ENCODE measurements at places on chromosomes 12 and 14.

GRCh38 chr12:129074379-129074778 lies 221.1 kb downstream of the GLT1D1 start:
- no peak for DNase-seq

DNA sequence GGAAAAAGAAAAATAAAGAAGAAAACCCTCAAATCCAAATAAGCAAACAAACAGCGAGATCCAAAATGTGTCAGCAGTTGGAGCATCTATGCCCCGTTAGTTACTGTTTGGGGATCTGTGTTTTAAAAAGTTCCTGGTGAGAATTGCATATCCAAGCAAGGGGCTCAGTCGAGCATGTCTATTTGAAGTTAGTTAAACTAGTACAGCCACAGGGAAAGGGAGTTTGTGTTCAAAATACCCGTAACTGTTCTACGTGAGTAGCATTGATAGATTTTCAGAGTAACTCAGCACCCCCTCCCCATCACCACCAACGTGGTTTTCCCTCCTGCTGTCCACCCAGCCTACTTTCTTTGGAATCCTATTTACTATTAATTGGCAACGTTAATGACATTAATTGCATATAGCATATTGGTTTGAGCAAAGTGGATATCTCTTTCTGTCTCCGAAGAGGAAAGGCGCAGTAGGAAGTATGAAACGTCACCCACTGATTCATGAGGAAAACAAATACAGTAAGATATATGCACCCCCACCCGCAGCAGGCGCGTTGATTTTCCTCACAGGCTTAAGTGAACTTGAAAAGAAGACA lies 1.5 kb downstream of the NPAS3 start:
- DNase-seq = no peak

DNA sequence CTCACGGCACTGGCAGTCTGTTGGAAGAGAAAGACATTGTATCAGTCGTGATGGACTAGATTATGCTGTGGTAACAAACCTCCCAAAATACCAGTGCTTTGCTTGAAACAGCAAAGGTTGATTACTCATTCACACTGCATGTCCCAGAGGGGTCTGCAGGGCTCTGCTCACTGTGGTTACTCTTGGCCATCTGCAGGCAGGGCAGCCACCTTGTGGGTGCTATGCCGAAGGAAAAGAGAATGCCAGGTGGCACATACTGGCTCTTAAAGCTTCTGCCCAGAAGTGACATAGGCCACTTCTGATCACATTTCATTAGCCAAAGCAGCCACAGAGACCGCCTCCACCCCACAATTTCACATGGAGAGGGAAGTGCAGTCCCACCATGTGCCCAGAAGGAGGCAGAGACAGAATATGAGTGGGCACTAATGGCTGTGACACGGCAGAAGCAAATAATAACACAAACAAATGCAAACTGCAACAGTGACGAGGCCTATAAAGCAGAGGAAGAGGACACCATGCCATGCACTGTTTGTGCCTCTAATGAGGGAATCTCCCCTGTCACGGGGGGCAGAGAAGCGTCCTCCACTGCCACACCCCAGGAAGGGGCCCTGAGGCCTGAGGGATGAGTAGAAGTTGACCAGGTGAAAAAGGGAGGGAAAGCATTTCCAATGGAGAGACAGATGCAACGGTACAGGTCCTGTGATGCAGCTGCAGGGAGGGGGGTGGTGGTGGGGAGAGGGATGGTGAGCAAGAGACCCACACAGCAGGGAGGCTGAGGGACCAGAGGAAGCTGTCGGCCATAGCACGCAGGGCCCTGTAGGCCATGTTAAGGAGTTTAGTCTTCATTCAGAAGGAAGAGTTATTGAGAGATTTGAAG lies 51.7 kb upstream of the KICS2 start:
- DNase-seq = no peak

- peak; percentile 12 for DNase-seq
These were observed 2.1 kb downstream of the PIANP start for GRCh38 chr12:6698352-6699046.

GRCh38 chr14:33186656-33187055 lies 248.0 kb downstream of the NPAS3 start:
- DNase-seq = no peak

GRCh38 chr14:24081739-24082211 lies 10.4 kb downstream of the CPNE6 start:
- DNase-seq = no peak

DNA sequence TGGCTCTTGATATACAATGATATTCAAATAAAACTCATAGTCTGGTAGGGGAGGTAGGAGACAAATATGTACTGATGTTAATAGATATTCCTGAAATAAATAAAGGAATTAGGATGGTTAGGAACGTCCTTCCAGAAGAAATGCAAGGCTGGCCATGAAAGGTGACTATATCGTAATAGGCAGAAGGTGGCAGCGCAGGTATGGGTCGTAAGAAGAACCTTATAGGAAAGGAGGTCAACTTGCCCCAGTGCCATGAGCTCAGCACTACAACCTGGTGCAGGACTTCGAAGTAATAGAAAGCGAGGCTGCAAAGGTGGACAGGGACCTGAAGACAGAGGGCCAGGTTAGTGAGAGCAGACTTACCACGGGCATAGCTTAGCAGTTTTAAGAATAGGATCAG lies 55.3 kb upstream of the FGD4 start:
- DNase-seq = no peak

- no peak for DNase-seq
These were observed 418.1 kb downstream of the LRIG3 start for GRCh38 chr12:58502226-58502625.

GRCh38 chr12:64893961-64894360 lies 69.5 kb downstream of the TBC1D30 start:
- no peak for DNase-seq

DNA sequence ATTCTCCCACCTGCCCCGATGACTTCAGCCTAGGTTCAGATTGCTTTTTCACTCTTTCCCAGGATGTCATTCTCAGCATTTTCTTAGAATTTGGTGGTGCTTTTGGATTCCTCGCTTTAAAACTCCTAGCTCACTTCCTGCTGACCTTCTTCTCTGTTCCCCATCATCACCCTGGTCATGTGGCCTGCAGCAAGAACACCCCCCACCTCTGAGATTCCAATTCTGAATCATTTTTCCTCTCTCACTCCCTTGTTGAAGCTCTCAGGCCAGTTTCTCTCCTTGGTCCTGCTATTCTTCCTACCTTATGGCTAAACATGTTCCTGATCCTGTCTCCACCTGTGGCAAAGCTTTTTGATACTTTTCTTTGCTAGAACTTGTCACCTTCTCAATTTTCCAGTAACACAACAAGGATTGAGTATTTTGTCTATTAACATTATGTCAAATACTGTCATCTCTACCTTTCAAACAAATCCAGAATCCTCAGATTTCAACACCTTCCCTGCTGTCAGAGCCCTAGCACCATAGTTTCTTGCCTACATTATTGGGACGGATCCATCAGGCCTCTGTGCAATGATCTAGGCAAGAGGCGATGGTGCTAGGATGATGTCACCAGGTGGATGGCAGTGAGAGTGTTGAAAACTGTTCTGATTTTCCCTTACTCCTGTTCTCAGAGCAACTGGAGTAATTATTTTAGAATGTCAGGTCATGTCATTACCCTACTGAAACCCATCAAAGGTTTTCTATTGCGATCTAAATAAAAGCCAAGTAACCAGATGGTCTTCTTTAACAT lies 233.7 kb downstream of the MON2 start:
- no peak for DNase-seq

DNA sequence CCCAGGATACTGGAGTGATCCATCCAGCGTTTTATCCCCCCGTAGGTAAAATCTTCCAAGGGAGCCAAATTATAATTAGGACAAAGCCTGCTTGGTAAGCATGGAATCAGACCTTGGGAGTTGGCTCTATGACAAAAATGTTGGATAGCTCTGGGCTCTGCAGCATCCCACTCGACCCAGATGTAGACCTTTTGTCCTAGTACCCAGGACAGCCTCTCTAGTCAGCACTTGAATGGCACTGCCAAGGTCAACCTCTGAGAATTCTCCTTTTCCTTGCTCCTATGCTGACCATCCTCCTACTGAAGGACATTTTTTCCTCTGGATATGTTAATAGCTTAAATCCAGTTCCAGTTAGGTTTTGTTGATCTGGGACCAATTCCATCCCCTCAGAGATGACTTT lies 104.7 kb upstream of the SLC35F4 start:
- no peak for DNase-seq

DNA sequence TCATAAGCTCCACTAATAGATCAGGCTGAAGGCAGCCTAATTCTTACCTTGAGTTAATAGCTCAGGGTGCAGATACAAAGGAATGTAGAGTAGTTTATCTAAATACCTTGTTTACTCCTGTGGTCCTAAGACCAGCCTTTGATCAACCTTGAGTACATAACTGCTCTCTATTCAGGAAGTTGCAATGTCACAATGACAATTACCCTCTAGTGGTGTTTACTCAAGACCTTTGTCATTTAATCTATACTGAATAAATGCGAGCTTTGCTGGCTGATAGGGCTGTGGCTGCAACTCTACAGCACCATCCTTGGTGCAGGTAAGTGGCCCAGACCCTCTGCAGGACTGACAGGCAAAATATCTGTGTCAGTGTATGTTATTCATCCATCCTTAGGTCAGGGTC lies 282.7 kb downstream of the ATXN7L3B start:
- no peak for DNase-seq

DNA sequence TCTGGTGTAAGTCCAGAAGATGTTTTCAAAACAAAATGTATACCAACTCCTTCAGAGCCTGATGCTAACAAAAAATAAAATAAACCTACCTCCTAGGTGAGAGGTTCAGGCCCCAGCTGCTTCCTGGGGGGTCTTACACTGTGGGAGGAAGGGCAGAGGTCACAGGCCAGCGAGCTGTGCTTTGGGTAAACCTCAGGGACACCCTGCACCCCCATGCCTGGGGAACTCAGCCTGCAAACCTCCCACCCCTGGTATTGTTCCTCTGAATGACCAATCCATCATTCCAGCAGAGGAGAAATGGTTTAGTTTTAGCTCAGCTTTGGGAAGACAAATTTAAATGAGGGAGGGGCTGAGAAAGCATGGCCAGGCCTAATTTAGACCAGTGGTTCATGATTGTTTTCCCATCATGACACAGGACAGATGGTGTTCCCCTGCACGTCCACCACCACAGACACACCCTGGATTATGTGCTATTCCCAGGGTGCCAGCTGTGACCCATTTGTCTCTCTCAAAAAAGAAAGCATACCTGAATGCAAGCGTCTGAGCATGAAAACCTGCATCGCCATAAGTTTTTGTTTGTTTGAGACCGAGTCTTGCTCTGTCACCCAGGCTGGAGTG lies 14.5 kb upstream of the TFCP2 start:
- DNase-seq = peak; percentile 32

- no peak for DNase-seq
These were observed 103.3 kb downstream of the NUAK1 start for GRCh38 chr12:106035421-106035820.

GRCh38 chr12:4725057-4725456 lies 4.9 kb downstream of the GALNT8 start:
- no peak for DNase-seq

GRCh38 chr12:7694556-7695236 lies 879 bp downstream of the GDF3 start:
- no peak for DNase-seq
